ENCODE measurements at places on chromosomes 3 and 15.

DNA sequence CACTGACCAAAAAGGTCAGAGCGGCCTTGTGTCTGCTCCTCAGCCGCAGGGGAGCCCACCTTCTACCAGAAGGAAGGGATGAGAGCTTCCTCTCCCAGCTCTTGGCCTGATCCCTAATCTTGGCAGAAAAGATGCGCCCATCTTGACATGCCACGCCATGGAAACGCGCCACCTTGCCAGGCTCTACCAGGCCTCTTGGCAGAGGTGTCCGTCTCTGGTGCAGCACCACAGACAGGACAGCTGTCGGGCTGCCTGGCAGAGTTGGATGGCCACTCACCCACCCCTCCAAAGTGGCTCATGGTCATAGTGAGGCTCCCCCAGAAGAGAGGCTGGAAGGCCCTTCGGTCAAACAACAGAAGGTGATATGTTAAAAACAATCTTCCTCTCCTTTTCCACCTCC lies 105.2 kb downstream of the LIPC start:
- no peak for DNase-seq

- peak; percentile 22 for DNase-seq
These were observed 1.1 kb downstream of the EDEM1 start for GRCh38 chr3:5188419-5189221.

DNA sequence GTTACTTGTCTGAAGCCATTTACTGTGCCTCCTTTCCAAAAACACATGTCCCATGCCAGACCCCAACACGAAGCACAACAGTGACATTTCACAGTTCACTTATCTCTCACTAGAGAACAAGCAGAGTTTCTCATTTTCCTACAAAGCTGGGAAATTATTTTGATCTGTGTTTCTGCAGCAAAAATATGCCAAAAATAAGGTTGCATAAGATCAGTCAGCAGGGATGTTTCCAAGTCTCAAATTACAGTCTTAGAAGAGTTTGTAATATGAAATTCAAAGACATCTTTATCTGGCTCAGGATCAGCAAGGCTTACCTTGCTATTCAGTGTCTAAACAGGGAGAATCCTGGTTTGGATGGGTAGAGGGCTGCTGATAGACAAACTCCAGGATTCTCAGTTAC lies 75.5 kb downstream of the GJD2 start:
- no peak for DNase-seq

DNA sequence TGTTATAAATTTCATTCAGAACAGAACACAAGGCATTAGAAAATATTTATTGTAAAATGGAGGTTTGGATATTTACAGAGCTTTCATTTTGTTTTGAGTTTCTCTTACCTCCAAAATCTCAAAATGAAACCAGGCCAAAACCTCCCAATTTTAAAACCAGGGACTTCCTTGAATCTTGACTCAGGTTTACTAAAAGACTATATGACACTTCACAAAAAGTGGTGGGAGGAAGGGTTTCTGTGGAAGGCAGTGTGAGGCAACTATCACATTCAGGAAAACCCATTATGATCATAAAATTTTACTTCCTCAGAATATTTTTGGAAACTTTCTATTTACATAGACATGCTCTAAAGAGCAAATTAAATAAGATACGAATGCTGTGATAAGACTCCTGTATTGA lies 205.8 kb upstream of the EOMES start:
- DNase-seq, result no peak

- DNase-seq, result no peak
These were observed 12.0 kb downstream of the RAB6B start for GRCh38 chr3:133883641-133884040.

DNA sequence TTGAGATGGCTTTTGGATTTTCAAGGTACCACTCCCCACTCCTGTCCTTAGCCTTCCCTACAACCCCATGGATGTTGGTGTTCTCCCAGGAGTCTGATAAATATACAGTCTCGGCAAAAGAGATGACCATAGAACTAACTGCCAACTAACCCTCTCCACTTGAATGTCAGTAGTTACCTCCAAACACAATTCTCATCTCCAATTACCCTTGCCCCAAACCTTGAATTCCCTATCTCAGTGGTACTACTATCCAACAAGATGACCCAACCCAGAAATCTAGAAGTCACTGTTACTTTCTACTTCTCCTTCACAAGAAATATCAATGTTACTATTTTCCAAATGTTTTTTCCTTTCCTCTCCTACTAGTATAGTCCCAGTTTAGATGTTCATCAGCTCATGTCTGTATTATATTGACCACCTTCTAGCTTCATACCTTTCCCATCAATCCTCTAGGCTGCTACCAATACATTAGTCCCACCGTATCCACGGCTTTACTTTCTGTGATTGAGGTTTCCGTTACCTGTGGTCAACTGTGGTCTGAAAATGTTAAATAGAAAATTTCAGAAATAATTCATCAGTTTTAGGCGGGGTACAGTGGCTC lies 38.1 kb downstream of the PIGB start:
- DNase-seq, result no peak

- DNase-seq, result peak; percentile 76
These were observed 132.7 kb downstream of the SLC25A26 start for GRCh38 chr3:66353530-66353929.

DNA sequence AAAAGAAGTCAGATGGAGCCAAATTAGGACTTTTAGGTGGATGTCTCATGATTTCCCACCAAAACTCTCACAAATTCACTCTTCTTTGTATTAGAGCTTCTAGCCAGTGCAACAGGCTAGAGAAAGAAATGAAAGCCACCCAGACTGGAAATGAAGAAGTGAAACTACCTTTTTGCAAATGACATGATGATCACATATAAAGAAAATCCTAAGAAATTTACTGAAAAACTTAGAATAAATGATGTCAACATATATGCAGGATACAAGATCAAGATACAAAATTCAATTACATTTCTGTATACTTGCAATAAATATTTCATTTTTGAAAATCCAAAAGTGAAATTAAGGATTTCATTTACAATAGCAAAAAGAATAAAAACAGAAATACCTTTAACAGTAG lies 110.8 kb downstream of the LRIG1 start:
- no peak for DNase-seq

DNA sequence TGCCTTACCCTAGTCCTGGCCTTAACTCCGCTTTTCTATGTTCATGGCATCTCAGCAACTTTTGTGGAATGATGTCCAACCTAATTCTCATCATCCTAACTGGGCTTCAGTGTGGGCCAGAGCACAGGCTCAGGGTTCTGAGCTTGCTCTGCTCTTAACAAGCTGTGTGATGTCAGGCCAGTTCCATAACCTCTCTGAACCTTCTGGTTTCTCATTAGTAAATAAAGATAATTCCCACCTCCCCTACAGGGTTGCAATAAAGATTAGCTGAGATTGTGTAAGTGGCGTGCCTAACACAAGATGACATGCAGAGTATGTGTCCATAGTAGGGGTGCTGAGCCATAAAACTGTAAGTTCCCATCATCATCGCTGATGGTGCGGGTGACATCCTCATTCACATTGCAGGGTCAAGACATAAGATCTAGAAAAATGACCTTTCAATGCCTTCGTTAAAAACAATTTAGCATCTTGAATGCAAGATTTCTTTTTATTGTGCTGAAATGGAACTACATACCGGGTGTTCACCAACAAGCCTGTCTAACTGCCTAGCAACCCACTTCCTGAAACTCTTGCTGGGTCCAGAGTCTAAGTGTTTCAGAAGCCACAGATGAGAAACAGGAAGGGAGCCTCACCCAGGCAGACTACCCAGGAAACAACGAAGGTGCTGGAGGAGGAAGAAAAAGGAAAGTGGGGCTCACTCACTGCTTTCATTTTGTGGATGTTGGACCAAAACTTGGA lies 36.2 kb downstream of the CDCP1 start:
- no peak for DNase-seq

GRCh38 chr15:53247041-53247708 lies 457.0 kb upstream of the ONECUT1 start:
- DNase-seq, result no peak

DNA sequence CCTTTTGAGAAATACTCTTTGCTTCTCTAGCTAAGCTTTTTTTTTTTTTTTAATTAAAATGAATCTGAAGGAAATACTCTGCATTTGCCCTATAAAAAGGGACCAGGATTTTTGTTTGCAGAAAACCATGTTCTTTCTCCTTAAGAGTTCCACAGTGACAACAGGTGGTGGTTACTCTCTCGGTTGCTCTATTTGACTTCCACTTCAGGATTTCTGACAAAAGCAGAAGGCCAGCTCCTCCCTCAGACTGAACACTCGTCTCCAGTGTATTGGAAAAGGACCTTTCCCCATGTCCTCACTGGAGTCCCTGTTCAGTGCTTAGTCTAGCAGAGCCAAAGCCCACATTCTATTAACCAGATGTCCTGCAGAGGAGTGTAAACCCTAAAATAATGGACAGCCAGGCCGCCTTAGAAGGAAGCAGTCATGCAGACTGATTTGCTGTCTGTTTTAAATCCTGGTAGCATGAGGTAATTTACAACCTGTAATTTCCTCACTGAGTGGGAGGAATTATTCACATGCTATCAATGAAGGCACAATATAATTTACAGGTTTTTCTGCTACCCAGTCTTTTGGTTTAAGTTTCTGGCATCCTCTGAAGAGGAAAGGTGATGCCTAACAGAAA lies 599.3 kb downstream of the PYDC2 start:
- DNase-seq, result no peak

- DNase-seq, result no peak
These were observed 636.2 kb downstream of the NAALADL2 start for GRCh38 chr3:175495331-175495730.

DNA sequence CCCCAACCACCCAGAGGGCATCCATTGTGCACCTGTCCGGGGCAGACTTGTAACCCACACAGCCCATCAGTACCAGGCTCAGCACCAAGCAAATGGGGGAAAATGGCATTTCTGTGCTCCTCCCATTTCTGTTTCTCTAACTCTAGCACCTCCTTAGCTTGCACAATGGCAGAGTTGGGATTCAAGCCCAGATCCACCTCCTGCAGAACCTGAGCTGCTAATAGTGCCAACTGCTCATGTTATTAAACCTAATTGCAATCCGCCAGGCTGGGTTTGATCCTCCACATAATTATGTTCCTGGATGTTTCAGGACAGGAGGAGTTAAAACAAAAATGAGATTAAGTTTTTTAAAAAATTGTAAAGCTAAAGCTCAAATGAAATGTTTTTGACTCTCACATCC lies 235.0 kb downstream of the OCA2 start:
- DNase-seq, result no peak

DNA sequence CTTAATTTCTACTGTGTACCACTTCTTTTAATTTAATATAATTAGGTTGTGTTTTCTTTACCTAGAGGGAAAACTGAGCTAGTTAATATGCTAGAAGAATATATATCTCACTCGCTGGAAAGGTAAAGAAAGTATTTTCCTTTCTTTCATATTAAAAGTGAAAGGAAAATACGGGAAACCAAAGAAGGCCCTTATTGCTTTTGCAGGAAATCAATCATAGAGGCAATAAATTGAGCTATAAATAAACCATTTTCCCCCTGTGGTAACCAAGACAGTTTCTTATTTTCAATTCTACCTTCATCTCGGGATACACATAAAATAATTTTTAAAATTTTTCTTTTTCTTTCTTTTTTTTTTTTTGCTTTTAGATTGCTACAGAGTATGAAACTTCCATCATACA lies 101.6 kb downstream of the CBLB start:
- DNase-seq, result no peak

- no peak for DNase-seq
These were observed 36.1 kb downstream of the SPSB4 start for GRCh38 chr3:141087076-141087777.

DNA sequence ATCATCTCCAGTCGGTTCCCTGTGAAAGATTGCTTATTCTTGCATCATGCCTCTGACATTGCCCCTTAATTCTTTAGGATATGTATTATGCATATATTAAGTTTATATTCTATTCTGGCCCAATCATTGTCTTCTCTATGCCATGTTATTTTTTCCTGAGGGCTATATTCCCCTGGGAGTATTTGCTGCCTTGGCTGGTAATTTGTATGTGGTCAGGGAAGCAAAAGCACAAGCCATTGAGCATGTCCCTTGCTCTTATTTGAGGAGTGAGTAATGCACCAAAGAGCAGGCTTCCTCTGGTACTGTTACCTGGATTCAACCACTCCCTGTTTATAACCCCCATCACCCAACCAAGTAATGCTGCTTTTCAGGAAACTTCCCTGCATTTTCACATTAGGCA lies 36.3 kb downstream of the STAC start:
- peak; percentile 8 for DNase-seq

DNA sequence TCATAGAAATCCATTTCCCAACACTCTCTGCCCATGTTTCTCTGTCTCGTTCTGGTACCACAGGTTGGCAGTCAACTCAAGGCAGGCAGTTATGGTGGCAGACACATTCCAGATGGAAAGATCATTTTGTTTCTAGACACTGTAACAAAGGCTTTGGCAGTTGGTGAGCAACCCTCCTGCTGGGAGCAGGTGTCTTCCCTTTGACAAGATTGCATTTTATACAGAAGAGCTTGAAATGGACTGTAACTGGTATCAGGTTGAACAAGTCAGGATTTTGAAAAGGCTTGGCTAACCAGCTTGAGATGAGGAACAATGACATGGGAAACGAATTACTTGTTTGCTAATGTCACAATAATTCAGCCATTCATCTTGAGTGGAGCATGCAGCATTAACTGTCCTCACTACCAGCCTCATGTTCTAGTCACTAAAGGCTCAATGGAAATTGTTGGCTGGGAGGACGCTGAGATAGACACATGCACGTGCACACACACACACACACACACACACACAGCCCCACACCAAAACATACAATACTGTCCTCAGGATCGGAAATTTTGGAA lies 170.0 kb downstream of the SEMA6D start:
- DNase-seq, result no peak

- no peak for DNase-seq
These were observed 56.7 kb upstream of the TSEN2 start for GRCh38 chr3:12427551-12427950.

GRCh38 chr3:192281207-192281880 lies 446.0 kb downstream of the FGF12 start:
- no peak for DNase-seq

DNA sequence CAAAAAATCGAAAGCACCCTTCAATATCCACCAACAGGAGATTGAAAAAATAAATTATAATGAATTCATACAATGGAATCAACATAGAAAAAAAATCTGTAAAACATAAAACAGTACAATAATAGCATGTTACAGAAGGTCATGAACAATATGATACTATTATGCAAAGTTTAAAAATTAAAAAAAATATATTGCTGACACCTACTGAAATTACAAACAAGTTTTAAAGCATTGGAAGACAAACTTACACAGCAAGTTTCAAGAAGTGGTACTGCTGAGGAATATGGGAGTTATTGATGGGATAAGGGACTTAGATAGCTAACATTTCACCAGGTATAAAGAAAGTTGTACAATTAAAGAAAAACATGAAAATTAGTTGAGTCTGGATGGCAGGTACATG lies 89.4 kb downstream of the EFL1 start:
- no peak for DNase-seq

DNA sequence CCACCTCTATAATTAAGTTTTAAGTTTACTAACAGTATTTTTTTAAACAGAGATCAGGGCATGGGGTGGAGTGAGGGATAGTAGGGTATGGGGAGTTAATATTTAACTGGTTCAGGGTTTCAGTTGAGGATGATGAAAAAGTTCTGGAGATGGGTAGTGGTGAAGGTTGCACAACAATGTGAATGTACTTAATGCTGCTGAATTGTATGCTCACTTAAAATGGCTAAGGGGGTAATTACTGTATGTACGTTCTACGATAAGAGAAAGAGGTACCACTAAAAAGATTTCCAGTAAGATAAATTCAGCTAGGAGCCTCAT lies 101.4 kb downstream of the TNIK start:
- no peak for DNase-seq

GRCh38 chr15:81126892-81127291 lies 7.2 kb upstream of the CFAP161 start:
- DNase-seq, result peak; percentile 49

All from fibroblast of skin of abdomen (primary cell).